ENCODE measurements at places on chromosomes 13 and 19.

GRCh38 chr19:48900477-48901406 is 630 bp downstream of the NUCB1 start:
- DNase-seq, result no peak

DNA sequence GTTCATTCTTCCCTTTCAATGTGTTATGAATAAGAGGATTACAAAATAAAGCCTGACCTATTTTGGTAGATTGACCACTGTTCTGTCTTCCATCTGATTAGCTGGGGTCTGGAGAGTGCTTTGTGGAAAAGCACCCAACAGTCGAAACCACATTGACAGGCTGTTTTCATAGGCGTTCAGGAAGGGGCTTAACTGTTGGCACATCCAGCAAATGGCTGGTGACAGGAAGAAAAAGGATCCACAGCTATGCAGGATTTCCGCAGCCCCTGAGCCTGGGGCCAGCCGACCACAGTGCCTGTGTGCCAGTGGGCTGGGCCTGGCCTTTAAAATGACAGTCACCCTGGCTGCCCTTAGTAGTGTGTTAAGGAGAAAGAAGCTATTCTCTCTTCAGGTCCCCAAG is 113.3 kb downstream of the SIPA1L3 start:
- DNase-seq, result no peak

GRCh38 chr13:74819549-74819948 is 662.4 kb downstream of the TBC1D4 start:
- DNase-seq, result no peak

DNA sequence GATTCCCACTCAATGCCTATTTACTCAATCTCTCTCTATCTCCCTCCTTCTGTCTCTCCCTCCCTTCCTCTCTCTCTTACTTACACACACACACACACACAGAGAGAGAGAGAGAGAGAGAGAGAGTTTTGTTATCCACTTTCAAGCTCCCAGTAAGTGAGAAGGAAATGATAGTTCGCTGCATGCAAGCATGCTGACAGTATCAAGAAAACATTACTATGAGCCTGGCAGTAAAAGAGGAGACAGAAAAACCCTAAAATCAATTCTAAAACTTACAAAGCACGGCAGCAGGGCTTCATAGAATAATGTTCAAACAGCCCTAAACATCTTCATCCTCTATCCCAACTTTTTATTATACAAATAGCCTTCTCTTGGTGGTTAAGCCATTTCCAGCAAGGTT is 171.9 kb downstream of the FOXO1 start:
- DNase-seq, result no peak

- DNase-seq, result no peak
Measured at GRCh38 chr13:73411067-73411809, 352.4 kb downstream of the KLF5 start.

GRCh38 chr19:46951171-46951986 is 68.3 kb upstream of the NPAS1 start:
- no peak for DNase-seq

- DNase-seq, result no peak
Measured at GRCh38 chr13:73991384-73991783, 142.8 kb downstream of the KLF12 start.

DNA sequence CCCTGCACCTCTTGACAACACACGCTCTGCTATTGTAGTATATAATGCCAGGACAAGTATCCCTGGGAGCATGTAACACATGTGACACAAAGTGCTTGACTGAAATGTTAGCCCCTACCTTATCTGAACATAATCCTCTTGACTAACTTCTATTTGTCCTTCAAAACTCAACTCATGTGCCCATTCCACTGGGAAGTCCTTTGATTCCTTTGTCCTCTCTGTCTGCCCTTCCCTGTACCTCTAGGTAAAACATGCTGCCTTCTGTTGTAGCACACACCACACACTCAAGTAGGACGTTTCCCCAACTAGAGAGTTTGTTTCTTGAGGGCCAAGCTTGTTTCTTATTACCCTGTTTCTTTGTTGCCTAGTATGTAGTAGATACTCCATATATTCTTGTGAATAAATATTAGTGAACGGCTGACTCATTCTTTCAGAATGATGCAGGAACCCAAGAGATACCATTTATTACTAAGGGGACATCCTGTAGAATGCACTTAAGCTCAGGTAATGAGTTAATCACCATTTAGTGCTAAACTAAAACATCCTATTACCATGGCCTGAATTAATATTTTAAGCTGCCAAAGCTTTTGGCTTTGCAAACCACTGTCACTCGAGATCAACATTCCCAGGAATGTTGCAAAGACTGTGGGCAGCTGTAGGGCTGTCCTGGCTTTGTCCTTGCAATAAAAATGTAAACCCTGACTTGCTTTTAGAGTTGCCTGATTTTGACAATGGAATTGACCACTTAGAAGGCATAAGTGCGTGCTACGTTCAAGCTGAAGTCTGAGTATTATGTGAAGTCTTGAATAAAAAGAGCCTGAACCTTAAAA is 313.4 kb downstream of the COG6 start:
- DNase-seq, result no peak

GRCh38 chr13:53276265-53276664 is 247.7 kb downstream of the OLFM4 start:
- DNase-seq, result no peak

DNA sequence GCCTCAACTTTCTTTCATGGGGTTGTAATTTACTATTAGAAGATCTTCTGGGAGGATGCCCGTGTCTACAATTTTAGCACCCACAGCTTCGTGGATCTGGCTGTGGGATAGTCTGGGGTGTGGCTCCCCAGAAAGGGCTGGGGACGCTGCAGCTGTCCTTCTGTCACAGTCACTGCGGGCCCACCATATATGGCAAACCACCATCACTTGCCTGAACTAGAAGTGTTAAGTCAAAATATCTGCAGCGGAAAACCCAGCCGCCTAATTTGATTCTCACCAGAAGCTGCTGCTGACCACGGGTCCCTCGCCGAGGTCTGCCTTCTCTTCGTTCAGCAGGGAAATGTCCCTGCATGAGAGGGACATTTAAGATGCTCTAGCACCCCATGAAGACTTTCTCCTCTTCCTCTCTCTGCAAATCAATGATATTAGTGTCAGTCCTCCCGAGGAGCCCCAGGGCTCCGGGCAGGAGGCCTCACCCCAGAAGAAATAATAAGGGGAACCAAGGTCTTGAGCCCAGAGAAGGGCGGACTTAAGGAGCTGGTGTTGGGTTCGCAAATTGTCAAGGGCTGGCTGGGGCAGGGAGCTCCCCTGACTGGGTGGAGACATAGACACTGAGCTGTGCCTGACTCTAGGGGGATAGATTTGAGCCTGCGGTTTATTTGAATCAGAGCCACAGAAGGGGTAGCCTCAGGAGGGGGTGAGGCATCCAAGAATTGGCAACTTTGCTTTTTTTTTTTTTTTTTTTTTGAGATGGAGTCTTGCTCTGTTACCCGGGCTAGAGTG is 3.0 kb upstream of the MATK start:
- DNase-seq, result no peak

- DNase-seq, result no peak
Measured at GRCh38 chr19:38389957-38390924, 1.7 kb downstream of the SPRED3 start.

- DNase-seq, result no peak
Measured at GRCh38 chr13:27149702-27150101, 21.9 kb downstream of the USP12 start.

DNA sequence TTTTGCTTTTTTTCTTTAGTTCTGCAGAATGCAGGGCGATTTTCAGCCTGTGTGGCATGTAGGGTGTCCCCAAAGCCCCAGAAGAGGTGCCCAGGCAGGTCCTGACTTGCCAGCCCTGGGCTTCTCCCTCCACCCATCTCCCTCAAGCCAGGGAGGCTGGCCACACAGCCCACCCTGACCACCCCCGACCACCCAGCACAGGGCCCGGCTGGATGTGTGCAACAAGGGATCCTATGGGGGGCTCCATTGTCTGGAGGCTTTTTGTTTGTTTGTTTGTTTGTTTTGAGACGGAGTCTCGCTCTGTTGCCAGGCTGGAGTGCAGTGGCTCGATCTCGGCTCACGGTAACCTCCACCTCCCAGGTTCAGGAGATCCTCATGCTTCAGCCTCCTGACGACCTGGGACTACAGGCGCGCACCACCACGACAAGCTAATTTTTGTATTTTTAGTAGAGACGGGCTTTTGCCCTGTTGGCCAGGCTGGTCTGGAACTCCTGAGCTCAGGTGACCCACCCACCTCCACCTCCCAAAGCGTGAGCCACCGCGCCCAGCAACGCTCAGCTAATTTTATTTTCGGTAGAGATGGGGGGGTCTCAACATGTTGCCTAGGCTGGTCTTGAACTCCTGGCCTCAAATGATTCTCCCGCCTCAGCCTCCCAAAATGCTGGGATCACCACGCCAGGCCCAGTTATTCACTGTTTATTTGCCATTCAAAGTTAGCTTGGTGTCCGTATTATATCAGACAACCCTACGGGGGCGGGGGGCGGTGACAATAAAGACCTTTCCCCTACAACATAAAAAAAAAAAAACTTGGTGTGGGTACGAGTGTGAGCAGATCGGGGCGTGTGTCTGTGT is 7.8 kb upstream of the MKNK2 start:
- DNase-seq, result no peak

DNA sequence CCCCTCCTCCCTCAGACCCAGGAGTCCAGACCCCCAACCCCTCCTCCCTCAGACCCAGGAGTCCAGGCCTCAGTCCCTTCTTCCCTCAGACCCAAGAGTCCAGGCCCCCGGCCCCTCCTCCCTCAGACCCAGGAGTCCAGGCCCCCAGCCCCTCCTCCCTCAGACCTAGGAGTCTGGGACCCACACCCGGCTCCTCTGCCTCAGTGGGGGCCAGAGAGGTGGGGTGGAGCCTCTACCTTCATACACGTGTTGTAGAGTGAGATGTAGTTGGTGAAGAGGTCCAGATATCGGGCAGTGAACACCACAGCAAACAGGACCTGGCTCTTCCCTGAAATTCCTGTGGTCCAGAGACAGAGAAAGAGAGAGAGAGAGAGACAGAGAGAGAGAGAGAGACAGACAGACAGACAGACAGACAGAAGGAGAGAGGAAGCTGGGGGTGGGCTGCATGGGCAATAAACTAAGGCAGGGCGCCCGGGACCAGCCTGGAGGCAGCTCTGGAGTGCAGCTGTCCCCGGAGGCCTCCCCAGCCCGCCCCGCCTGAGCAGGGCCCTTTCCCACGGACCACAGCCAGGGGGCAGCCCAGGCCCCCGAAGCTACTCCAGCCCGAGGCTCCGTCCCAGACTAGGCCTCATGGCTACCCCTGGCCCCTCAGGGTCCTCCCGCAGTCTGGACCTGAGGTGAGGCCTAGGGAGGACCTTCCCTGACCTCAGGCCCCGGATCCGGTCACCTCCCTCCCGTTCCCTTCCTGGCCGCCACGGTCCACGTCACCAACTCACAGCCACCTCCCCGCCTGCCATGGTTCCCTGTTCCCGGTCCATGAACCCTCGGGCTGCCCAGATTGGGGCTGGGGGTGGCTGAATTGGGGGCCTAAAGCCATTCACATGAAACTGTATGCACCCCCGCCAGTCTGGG is 907 bp downstream of the KDELR1 start:
- no peak for DNase-seq

GRCh38 chr13:40982772-40983171 is 36.3 kb downstream of the ELF1 start:
- no peak for DNase-seq

GRCh38 chr13:111625526-111626315 is 305.3 kb downstream of the TEX29 start:
- DNase-seq, result no peak

- no peak for DNase-seq
Measured at GRCh38 chr19:51417107-51417809, at the start of gene SIGLEC10. Gene SIGLEC10 (minus strand): TSS chr19:51417642. CDS start chr19:51417581, 61 bp downstream.

DNA sequence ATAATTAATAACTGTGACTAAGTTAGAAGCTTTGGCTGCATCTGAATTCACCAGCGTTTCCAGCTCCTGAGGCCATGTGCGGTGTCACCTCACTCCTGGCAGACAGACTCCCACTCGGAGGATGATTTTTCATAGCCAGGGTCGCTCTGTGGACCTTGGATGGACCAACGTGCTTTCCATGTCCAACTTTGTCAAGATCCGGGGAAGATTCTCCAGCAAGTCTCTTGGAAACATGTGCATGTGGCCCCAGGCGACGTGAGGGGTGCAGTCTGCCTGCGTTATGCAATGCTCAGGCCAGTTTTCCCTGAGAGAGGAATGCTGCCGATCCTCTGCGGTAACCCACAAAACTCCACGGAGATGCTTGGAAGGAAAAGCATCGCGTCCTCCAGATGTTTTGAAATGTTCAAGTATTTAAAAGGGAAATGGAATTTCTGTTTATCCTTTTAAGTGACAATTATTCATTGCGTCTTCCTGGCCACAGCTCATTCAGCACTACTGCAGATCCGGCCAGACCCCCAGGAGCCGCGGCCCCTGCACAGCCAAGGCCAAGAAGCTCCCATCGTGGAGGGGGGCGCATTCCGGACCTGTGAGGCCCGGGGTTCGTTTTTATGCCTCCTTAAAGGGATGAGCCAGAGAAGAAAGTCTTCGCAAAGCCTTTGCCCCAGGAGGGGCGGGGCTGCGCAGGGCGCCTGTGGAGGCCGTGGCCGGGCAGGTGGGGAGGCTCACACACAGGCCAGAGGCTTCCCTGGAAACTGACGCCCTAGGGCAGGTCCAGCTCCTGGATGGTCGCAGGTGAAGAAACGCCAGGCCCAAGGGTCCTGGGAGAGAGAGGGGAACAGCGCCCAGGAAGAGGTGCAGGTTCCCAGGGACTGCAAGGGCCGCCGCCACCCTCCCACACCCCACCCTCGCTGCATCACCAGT is 46.0 kb downstream of the C13orf46 start:
- no peak for DNase-seq

DNA sequence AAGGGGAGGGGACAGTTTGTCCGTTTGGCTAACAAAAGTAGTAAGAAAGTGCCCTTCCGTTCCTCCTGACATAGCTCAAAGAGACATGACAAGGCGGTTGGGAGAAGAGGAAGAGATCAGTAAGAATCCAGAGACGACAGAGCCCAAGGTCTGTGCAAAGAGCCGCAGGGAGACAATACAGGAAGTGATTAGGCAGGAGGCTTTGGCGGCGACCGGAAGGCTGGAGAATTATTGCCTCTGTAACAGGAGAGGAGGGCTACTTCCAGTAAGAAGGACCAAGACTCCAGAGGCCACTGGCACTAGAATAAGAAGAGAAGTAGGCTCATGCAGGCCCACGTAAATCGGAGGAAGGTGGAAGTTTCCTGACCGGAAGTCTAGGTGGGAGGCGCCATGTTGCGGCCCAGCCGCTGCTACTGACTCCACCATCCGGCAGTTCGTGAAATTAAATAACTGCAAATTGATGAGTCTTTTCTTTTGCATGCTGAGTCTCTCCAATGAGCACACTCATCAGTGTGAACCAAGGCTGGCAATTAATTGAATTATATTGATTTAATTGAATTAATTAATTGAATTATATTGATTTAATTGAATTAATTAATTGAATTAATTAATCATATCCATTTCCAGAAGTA is 9.9 kb downstream of the RFX2 start:
- no peak for DNase-seq

GRCh38 chr19:11061952-11062351 is 27.3 kb upstream of the LDLR start:
- DNase-seq, result no peak
